ENCODE measurements at places on chromosomes 5 and 9.

GRCh38 chr5:74320526-74320925 is 320.0 kb downstream of the ENC1 start:
- no peak for DNase-seq

DNA sequence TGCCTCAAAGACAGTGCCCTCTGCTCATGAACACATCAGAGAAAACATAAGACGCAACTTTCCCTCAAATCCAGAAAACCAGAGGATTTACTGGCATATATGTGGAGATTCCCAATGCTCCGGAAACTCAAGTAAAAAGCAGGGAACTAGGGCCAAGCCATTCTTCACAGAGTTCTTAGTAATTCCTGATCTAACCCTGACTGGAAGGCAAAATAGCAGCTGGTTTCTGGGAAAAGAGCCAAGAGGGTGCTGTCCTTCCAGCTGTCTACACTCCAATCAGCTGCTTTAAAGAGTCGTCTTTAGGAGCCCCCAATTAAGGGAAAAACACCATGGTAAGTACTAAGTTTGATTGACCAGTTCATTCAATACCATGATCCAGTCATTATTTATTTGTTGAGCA is 49.6 kb downstream of the GNA14 start:
- no peak for DNase-seq

- no peak for DNase-seq
Measured at GRCh38 chr5:42397267-42397666, 26.0 kb upstream of the GHR start.

GRCh38 chr5:173015598-173016455 is 32.3 kb downstream of the ATP6V0E1 start:
- no peak for DNase-seq

DNA sequence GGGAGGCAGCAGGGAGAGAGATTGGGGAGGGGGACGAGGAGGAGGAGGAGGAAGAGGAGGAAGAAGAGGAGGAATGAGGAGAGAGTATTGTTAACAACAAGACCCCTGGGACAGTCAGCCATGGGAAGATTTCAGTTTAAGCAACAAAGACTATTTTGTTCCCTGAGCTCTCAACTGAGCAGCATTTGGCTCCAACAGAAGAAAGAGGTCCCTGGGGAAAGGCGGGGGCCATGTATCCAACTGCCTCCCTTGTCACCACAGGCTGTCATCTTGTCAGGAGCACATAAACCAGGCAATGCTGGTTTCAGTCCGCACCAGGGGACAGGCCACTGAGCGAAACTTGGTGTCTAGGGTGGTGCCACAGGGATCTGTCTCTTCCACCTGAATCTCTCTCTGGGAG is 316.1 kb downstream of the TLE1 start:
- no peak for DNase-seq

DNA sequence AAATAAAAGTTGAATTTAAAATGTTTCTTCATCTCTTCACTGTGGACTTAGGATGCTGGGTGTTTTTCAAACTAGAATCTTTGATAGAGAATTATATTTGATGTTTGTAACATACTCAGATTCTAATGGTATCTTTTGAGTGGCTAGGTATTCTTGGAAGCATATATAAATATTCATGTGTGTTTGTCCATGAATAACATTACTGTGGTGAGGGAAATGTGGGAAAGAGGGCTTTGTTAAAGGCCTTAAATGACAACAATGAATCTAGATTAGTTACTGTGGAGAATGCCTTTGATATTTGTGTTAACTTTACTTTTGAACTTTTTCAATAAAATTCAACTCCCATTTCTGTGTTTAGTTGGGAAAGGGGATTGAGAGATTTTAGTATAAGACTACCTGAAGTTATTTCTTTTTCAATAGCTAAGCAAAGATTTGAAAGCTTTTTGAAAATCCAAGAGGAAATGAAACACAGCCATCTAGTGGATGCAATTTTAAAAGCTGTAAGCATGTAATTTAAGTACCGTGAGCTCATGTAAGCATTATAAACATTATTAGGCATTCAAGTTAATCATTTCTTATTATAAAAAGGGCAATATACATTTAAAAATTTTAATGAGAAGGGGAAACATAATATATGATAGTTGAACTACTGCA is 69.6 kb downstream of the CCDC171 start:
- no peak for DNase-seq
